WERI-Rb-1 (cell line): ENCODE measurements at places on chromosomes 2 and 18.
A peak's percentile ranks its signal among the peaks of the same experiment; 100 is the strongest.

DNA sequence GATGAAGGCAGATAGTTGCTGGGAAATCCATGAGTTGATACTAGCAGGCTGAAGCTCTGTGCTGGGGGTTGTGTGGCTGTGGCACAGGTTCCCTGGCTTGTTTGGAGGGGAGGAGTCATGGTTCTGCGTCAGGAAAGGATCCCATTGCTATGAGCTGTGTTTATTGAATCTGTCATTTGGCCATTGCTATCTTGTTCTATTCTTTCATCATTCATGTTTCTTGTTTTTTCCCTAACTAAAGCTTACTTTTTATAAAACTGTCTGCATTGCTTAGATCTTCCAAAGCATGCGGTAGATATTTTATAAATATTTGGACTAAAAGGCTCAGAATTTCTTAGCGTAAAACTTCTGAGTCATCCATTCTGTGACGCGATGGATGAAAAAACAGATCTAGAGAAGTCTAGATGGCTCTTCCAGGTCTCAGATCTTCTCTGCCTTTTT, 335.3 kb downstream of the PTPRM start:
- DNase-seq: no peak

GRCh38 chr2:44944102-44944951, 2.8 kb downstream of the SIX3 start:
- DNase-seq: no peak

DNA sequence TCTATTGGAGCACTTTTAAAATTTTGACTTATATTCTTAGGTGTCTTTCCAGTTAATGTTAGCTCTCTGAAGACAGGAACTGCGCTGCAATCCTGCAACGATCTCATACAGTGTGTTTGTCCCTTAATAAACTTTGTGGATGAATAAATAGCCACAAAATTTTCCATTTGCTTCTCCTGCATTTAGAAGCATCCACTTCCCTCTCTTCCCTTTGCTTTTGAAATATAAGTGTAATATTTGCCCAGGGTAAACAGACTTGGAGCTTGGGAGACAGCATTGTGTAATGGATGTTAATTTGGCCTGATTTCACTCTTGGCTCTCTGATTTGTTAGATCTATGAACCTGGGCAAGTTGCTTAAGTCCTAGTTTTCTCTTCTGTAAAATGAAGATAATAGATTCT, 58.2 kb upstream of the CD28 start:
- DNase-seq: no peak

GRCh38 chr18:27964811-27965210, 212.1 kb downstream of the CDH2 start:
- DNase-seq: no peak

- DNase-seq: no peak
These were observed 41.3 kb downstream of the PSMG2 start for GRCh38 chr18:12744103-12744502.

- DNase-seq: no peak
These were observed 181.0 kb upstream of the ETAA1 start for GRCh38 chr2:67216103-67216502.

DNA sequence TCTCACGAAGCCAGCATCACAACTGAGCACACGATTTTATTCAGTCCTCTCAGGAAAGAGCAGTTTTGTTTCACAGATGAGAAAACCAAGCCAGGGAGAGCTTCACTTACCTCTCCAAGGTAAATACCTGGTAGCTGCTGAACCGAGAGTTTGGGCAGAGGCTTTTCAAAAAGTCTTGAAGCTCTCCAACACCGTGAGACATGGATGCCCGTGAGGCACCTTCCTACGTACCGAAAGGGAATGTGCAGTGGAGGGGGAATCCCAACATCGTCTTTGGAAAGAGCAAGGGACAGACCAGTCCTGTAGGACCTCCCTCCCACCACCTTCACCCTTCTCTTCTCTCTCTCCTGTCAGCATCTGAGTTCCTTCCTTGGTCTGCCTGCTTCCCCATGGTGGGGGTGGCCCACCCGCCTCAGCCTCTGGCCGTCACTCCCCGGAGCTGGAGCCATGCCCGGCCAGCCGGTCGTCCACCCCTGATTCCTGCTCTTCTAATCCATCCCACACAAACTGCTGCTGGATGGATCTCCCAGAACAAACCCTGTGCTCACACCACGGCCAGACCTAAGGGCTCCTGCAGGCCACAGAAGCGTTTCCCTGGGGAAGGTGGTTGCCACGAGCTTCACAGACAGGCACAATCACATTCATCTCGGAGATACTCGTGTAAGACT, 97.3 kb upstream of the SNTG2 start:
- DNase-seq: no peak

GRCh38 chr2:11071211-11071610, 84.1 kb upstream of the SLC66A3 start:
- DNase-seq: no peak

DNA sequence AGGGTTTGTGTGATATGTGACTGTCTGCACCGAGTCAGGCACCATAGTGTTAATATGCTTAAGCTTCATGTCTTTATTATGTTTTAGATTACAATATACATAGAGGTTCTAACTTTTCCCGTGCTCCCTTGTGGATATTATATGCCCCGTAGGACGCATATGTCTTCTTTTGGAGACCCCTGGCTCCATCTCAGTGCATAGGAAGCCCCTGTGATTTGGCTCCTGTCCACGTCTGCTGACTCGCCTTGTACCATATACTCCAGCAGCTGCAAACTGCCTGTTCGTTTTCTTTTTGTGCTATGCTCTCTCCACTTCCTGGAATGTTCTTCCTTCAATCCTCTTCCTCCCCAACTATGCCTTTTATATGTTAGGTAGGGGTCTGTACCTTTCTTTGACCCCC, 110.9 kb downstream of the PTRHD1 start:
- DNase-seq: no peak

GRCh38 chr2:65980531-65980930, 454.4 kb upstream of the MEIS1 start:
- no peak for DNase-seq

- DNase-seq: no peak
These were observed 21.2 kb downstream of the PRELID3A start for GRCh38 chr18:12428923-12429322.

- no peak for DNase-seq
These were observed 352.0 kb upstream of the SLC8A1 start for GRCh38 chr2:40803900-40804299.

DNA sequence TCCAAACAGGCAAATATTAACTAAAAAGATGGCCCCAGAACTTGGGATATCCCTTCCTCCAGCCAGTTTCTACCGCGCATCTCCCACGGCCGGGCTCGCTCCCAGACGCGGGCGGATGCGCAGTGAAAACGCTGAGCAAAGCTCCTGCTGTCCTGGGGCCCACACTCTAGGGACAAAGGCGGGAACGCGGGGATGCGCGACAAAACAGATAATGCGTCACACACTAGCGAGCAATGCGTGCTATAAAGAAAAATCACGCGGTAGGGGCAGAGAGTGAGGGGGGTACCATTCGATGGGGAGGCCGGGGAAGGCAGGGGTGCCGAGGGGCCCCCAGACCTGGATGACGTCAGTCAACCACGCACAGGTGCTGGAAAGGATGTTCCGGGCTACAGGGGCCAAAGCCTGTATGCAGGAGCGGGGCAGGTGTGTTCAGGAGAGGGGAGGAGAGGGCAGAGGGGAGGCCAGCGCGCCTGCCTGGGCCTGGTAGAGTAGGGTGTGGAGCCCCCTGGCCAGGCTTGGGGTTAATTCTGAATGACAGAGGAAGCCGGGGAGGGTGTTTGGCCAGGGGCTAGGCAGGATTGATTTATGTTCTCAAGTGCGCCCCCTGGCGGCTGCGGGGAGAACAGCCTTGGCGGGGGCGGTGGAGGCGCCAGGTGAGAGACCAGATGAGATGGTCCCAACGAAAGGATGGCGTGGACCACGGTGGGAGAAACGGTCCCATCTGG, 14.9 kb upstream of the ITM2C start:
- no peak for DNase-seq

- DNase-seq: no peak
These were observed 74.7 kb upstream of the MGAT4A start for GRCh38 chr2:98805412-98806171.

- DNase-seq: no peak
These were observed 22.9 kb upstream of the CUL3 start for GRCh38 chr2:224608104-224608503.

DNA sequence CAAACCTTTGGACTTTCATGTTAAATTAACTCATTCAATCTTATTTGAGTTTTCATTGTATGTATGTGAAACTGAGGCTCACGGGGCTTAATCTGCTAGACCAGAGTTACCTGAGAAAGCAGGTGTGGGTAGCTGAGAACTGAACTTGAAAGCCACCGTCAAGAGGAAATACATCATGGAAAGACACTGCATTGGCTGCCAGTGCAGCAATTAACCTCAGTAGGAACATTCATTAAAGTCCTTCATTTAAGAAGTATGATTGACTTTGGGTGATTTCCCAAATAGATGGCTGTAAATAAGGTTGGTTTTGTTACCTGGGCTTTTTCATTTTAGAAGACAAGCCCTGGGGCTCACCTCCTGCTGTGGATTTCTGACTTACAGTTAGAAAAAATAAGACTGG, 36.5 kb upstream of the MGAT5 start:
- DNase-seq: no peak

GRCh38 chr2:196258407-196258806, 87.0 kb upstream of the STK17B start:
- DNase-seq: no peak

- DNase-seq: no peak
These were observed 189.7 kb downstream of the PID1 start for GRCh38 chr2:229081411-229081810.

- no peak for DNase-seq
These were observed 305.0 kb upstream of the ERBB4 start for GRCh38 chr2:212843409-212844199.

- DNase-seq: no peak
These were observed 253.5 kb upstream of the NT5C1B start for GRCh38 chr2:18842836-18843235.

DNA sequence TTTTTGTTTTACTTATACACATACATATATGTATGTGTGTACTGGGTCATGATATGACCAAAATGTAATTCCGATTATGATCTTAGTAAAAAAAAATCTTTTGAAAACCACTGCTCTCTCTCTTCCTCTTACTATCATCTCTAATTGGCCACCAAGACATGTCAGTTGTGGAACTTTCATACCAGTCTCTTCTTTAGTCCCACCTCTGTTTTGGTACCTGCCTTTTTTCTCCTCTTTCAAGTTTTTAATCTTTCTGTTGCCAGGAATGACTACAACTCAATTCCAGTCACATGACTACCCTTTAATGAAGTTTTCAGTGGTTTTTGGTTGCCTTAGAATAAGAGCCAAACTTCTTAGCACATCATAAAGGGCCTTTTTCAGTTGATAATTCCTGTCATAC, 17.1 kb downstream of the RBM44 start:
- DNase-seq: no peak

DNA sequence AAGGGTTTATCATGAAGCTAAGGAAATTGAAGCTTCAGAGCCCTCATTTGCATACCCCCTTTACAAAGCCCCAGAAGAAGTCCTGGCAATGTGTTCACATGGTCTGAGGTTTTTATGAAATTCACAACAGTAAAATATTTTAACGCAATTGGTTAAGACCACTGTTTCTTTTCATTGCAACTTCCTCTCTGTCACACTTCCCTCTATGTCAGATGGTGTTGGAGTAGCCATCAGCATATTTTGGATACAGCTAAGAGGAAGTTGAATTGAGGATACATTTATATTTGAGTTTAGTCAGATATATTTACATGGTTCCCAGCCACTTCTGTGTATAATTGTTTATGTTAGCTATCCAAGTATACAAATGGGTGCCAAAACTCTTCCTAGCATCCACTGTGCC, 170.0 kb downstream of the TXNL1 start:
- DNase-seq: no peak

- no peak for DNase-seq
These were observed 42.2 kb upstream of the ZSWIM2 start for GRCh38 chr2:186891185-186891621.

GRCh38 chr2:56971383-56971974, 787.7 kb downstream of the CCDC85A start:
- DNase-seq: no peak

GRCh38 chr18:37565977-37566478, 430 bp upstream of the CELF4 start:
- DNase-seq: peak; percentile 78
